ENCODE measurements at places on chromosomes 2 and 18. TPM values are rescaled to one million over a fixed set of nuclear protein-coding genes. Genes with fewer than 3 reads are reported as not detected.

Gene CAVIN2
- total RNA-seq, result 11.9 TPM

Gene OBSL1
- total RNA-seq, result 22.3 TPM

Gene MC2R
- not detected for total RNA-seq

Gene TXNDC9
- 43.9 TPM for total RNA-seq

Gene INHA
- total RNA-seq, result 0.38 TPM
